Activated CD8-positive, alpha-beta memory T cell treated with anti-CD3 and anti-CD28 coated beads for 48 hours (primary cell): ENCODE measurements at places on chromosomes 1 and 21.

- no peak for DNase-seq
Measured at GRCh38 chr1:59186656-59187055, 110.2 kb upstream of the FGGY start.

DNA sequence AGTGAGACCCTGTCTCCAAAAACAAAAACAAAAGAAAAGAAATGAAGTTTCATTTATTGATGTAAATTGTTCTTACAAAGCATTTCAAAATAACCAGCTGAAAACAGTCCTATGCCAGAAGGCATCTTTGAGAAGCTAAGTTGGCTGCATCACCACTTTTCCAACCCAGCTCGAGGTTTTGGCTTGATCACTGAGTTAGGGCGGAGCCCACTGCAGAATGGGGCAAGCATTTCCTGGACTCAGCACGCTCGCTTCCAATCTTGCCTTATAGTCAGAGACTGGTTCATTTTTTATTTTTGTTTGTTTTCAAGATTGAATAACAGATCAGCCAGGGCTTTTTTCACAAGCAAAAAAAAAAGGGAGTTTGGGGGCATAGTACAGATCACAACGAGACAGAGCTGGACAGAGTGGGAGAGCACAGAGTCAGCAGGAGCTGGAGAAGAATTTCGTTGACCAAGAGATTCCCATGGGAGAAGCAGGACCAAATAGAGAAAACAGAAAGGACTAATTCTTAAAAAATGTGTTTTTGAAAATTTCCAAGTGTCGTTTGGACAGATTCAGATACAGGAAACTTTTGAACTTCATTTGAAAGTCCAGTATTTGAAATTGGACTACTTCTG is 23.5 kb upstream of the COL6A1 start:
- no peak for DNase-seq

DNA sequence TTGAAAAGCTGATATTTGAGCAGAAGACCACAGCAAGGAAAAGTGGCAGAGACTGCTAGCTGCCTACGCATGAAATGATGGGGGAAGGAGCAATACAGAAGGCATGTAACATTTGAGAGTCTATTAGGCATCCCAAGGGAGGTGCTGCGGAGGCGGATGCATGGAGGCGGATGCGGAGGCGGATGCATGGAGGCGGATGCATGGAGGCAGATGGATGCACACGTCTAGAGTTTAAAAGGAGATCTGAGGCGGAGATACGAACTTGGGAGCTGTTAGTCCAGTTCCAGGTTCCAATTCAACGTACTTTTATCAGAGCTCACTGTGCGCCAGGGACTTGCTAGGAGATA is 744 bp upstream of the DDX20 start:
- DNase-seq: no peak

- no peak for DNase-seq
Measured at GRCh38 chr1:109712321-109712864, 342 bp downstream of the GSTM5 start.

- DNase-seq: no peak
Measured at GRCh38 chr1:39654291-39654690, 14.8 kb upstream of the HEYL start.

GRCh38 chr21:37164742-37165141 is 91.7 kb downstream of the TTC3 start:
- DNase-seq: no peak
